ENCODE measurements at places on chromosomes 7 and 10.
A peak's percentile ranks its signal among the peaks of the same experiment; 100 is the strongest.

DNA sequence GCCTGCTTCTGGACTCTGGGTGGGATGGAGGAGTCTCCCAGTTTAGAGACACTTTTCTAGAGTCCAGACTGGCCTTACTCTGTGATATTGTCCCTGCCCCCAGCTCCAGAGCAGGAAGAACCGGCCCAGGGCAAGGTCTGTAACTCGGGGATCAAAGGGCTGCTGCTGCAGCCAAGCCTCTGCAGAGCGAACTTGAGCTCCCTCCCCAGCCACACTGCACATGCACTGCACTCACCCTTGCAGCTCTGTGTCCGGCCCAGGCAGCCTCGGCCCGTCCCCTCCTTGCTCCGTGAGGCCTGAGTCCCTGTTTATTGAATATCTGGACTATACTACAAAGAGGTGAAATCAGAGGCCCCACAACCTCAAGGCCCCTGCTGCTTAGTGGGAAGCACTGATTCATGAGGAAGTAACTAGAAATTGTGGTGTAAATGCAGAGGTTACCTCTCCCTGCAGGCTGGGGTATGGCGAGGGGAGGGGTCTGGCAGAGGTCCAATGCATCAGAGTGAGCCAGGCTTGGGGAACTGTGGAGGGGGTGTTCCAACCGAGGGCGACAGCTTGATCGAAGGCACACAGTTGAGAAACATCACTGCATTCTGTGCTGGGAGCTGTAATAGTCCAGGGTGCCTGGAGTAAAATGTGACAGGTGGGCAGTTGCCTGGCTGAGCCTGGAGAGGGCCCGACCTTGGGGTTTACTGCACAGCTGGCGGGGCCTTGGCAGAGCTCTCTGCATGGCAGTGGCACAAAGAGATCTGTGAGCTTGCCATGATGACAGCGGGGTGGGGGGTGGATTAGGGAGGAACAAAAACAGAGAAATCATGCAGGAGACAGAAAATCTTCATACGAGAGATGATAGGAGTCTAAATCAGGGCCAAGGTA is 49.1 kb downstream of the AOC1 start:
- no peak for DNase-seq

- no peak for DNase-seq
These were observed 40.2 kb downstream of the ANTXRL start for GRCh38 chr10:46326971-46327370.

DNA sequence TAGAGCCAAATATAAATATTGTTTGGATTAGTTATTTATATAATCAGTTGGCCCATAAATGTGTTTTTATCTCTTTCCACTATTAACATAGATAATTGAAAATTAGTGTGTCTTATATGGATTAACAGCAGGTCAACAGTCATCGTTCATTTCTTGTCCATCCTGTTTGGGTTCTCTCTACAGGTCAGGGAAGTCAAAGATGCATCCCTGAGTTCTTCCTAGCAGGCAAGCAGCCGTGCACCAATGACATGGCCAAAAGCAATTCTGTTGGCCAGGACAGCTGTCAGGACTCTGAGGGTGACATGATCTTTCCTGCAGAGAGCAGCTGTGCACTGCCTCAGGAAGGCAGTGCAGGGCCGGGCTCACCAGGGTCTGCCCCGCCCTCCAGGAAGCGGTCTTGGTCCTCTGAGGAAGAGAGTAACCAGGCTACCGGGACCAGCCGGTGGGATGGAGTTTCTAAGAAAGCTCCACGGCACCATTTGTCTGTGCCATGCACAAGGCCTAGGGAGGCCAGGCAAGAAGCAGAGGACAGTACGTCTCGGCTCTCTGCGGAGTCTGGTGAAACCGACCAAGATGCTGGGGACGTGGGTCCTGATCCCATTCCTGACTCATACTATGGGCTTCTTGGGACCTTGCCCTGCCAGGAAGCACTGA is 15.9 kb downstream of the FBH1 start:
- DNase-seq: no peak

GRCh38 chr10:91907914-91908336 is 1.4 kb downstream of the FGFBP3 start:
- DNase-seq: peak; percentile 29

DNA sequence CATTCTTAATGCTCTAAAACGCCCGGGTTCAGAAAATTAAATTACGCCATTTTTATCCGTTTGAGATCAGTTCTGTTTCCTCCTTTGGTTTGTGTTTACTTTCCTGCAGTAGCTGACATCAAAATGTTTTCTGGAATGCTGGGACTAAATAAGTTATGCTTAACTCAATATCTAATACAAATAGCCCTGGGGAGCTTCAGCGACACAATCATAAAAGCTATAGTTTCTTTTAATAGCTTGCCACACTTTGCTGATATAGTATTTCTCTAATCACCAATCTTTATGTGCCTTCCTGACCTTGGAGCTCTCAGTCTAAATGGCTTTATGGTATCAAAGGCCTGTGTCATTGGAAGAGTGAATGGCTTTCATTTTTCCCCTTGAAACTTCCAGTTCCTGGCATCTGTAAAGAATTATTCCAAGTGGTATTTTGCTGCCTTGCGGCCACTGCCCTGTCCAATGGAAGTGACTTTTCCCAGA is 202.7 kb downstream of the HDAC9 start:
- no peak for DNase-seq

Data from RKO (cell line).